CD4-positive, alpha-beta T cell (primary cell): ENCODE measurements at places on chromosomes 6 and 20.
A peak's percentile ranks its signal among the peaks of the same experiment; 100 is the strongest.

- DNase-seq = no peak
Measured at GRCh38 chr6:5099537-5099936, 14.4 kb downstream of the PPP1R3G start.

- DNase-seq = no peak
Measured at GRCh38 chr20:62928246-62928939, 2.1 kb upstream of the DIDO1 start.

- DNase-seq = no peak
Measured at GRCh38 chr20:50014570-50015562, 32.1 kb downstream of the SNAI1 start.

DNA sequence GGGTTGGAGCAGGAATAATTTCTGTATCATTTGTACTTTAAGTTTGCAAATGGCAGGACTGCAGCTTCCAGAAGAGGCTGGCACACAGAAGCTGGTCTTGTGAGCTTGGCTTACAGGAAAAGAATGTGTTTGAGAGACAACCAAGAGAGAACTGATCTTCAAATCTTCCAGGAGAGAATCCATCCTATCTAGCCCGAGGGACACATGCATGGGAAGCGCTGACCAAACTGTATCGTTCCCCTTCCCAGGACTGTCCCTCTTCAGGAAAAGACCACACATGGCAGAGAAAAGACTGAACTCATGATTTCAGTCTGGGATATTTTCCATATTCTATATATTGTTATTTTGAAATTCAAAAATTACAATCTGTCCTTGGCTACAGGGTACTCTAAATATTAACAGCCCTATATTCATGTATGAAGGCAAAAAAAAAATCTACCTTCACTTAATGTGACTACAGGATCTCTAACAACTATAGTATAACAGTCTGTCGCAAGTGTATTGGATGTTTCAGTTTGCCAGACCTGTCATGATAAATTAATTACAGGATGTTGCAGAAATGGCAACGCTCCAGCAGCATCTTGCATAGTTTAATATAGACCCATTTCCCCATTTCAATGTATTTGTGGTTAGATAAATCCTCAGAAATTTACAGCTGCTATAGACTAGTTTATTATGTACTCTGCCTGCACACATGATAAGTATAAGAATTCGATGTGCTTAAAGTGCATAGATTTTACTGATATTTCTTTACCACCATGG lies 99.4 kb downstream of the MYB start:
- DNase-seq = no peak

DNA sequence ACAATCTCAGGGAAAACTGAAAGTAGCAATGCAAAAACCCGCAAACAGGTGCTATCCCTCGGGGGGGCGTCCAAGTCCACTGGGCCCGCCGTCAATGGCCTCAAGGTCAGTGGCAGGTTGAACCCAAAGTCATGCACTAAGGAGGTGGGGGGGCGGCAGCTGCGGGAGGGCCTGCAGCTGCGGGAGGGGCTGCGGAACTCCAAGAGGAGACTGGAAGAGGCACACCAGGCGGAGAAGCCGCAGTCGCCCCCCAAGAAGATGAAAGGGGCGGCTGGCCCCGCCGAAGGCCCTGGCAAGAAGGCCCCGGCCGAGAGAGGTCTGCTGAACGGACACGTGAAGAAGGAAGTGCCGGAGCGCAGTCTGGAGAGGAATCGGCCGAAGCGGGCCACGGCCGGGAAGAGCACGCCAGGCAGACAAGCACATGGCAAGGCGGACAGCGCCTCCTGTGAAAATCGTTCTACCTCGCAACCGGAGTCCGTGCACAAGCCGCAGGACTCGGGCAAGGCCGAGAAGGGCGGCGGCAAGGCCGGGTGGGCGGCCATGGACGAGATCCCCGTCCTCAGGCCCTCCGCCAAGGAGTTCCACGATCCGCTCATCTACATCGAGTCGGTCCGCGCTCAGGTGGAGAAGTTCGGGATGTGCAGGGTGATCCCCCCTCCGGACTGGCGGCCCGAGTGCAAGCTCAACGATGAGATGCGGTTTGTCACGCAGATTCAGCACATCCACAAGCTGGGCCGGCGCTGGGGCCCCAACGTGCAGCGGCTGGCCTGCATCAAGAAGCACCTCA lies 166.3 kb downstream of the DTNBP1 start:
- DNase-seq = no peak

DNA sequence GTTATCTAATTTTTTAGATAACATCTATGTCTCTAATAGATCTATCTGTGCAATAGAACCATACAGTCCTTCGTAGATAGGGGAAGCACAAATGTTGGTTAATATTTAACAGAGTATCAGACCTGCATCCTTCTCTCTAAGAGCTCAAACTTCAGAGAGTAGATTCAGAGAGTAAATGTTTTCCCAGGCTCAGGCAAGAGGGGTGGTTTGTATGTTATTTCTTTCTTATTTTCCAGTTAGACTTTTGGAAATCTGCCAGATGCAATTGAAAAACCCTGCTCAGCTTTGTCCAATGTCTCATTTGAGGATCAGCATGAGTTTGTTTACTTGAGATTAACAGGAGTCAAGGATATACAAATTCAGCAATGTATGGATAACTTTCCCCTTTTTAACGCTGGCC lies 361.9 kb downstream of the BCKDHB start:
- no peak for DNase-seq

- DNase-seq = no peak
Measured at GRCh38 chr6:2831392-2831791, 10.3 kb downstream of the SERPINB1 start.

- no peak for DNase-seq
Measured at GRCh38 chr6:113102761-113103160, 754.4 kb upstream of the MARCKS start.

DNA sequence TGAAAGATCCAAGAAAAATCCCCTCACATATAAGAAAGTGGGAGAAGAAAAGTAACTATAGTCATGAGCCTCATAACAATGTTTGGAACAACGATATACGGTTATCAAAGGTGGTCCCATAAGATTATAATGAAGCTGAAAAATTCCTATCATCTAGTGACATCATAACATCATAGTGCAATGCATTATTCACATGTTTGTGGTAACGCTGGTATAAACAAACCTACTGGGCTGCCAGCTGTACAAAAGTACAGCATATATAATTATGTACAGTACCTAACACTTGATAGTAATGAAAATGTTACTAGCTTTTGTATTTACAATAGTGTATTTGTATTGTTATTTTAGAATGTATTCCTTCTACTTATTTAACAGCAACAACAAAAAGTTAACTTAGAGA lies 240.7 kb downstream of the RNGTT start:
- DNase-seq = no peak

GRCh38 chr6:137160763-137161162 lies 12.7 kb downstream of the IL22RA2 start:
- DNase-seq = no peak

GRCh38 chr6:79468587-79468986 lies 68.6 kb downstream of the LCA5 start:
- no peak for DNase-seq

DNA sequence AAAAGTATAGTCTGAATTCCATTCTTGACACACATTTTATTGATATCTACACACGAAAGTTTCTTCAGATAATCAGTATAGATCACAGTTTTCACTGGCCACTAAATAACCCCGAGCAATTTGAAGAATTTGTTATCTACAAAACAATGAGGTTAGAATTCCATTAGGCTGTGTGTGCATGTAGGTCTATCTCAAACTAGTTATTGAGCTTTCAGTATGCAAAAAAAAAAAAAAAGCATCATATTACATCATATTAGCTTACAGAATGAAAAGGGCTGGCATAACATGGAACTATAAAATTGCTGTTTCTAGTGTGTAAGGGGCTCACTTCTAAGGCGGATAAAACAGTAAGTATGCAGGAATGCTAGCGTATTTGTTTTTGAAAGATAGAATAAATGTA lies 59.5 kb upstream of the ADGRG6 start:
- DNase-seq = no peak

- DNase-seq = no peak
Measured at GRCh38 chr20:5735845-5736510, 14.2 kb upstream of the SHLD1 start.

GRCh38 chr20:57252559-57253162 lies 13.8 kb downstream of the BMP7 start:
- DNase-seq = no peak

DNA sequence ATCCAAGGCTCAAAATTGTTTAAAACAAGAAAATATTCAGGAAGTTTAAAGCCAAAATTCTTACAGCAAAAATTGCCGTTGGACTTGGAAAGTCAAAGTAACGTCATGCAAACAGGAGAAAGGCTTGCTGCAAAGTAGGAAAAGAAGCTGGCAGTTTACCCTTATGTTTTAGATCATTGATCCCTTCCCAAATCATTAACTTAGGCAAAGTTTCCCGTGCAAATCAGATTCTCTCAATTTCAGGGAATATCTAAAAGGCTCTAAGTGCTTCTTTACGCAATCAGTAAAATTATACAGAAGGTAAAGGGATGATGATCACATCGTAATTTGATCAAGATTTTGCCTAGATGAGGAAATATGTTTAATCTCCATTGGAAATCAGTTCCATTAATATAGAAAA lies 197.5 kb downstream of the ALDH8A1 start:
- DNase-seq = no peak

GRCh38 chr6:157203764-157204163 lies 119.6 kb downstream of the TMEM242 start:
- no peak for DNase-seq

- DNase-seq = no peak
Measured at GRCh38 chr6:104704191-104704590, 155.5 kb downstream of the HACE1 start.

GRCh38 chr20:39855799-39856198 lies 833.2 kb downstream of the MAFB start:
- DNase-seq = no peak

DNA sequence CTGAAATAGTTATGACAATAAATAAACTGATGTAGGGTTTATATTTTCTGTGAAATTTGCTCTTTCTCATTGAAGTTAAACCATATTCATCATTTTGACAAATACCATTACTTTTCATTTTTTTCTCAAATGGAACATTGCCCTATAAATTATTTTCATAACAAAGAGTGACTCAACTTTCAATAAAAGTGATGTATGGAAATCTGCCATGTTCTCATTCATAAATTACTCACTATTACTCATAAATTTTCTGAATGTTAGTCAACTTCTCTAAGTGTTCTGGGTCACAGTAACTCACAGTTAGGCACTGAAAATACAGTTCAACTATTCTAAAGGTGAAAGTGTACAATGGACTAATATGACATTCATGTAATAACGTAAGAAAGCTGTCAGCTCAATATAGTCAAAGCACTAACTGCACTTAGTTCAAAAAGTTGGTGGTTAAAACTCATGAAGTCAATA lies 19.0 kb upstream of the STX11 start:
- no peak for DNase-seq

DNA sequence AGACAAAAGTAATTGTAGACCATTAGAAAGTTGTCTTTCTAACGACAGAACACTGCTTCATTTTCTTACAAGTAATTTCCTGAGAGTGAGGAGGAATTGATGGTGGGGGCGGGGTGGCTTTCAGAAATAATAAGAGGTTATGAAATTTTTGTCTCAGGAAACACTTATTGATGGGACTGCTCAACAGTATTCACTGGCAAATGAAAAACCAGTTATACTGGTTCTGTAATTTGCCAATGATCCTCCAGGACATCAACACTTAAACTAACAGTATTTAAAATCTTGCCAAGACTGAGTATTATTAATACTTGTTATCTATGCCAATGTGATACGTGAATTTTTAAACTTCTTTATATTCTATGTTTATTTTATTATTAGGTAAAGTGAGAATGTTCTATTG lies 41.8 kb upstream of the FUT9 start:
- no peak for DNase-seq

DNA sequence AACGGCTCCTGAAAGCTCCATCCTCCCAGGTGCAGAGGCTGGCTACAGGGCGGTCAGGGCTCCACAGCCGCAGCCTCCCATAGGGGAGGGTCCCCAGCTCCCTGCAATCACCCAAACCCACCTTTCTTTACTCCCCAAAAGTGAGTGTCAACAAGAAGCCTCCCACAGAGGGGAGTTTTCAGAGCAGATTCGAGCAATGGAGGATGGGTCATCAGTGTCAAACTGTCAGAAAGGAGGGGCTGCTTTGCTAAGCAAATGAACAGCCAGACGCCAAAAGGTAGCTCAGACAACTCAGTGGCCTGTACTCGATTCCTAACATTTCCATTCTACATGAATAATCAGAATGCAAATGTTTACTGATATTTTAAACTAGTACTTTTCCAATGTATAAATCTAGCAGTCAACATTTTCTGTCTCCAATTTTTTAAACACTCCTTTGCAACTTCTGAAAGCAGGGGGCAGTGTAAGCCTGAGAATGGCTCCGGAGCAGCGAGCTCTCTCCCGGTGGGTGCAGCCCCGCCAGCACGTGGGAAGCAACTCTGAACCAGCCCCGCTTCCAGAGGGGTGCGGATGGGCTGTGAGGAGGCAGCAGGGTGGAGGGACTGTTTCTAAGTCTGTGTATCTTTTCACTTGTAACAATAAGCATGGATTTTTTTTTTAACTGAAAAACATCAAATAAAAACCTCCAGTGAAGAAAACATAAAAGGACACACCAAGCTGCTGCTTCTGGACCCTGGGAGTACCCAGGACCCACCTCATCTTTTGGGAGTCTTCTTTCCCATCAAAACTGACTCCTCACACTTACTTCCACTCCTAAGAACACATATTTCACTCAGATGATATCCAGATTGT lies 54.9 kb downstream of the TAF4 start:
- peak; percentile 61 for DNase-seq

- peak; percentile 36 for DNase-seq
Measured at GRCh38 chr6:4210629-4211419, 75.4 kb upstream of the ECI2 start.

DNA sequence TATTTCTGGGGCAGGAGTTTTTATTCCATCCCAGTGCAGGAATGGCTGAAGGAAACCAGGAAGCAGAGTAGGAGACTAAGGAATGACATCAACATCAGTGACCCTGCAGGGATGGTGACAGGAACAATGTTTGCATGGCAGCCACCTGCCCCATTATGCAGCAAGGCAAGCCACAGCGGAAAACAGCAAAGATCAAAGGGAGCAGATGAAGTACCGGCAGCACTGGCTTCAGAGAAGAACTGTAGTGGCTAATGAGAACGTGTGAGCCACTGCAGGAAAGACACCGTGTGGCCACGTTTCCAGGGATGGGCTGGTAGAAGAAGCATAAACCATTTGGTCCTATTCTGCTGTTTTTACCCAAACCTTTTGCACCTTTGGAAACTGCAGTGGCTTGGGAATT lies 52.9 kb upstream of the TAB2 start:
- peak; percentile 75 for DNase-seq

DNA sequence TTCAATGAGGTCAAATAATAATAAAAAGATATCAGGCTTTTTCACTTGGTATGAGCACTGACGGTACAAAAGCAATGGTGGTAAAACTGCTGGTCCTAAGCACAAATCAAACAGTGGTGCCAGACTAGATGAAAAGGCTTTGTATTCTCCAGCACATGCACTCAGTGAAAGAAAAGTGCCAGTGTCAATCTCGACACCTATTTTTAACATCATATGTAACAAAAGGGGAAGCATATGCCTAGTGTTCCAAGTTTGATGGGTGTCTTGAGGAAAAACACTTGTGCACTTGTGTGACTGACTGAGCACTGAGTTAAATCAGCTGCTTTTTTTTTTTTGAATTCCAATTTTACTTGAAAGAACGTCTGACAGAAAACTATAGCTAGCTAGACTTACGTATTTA lies 27.3 kb downstream of the MED23 start:
- no peak for DNase-seq

- no peak for DNase-seq
Measured at GRCh38 chr20:25360631-25361286, 29.9 kb downstream of the ABHD12 start.

- DNase-seq = no peak
Measured at GRCh38 chr6:3022765-3023662, 23.3 kb downstream of the NQO2 start.
